ENCODE measurements at places on chromosomes 11 and 22. TPM values are rescaled to one million over a fixed set of nuclear protein-coding genes. Genes with fewer than 3 reads are reported as not detected.

DNA sequence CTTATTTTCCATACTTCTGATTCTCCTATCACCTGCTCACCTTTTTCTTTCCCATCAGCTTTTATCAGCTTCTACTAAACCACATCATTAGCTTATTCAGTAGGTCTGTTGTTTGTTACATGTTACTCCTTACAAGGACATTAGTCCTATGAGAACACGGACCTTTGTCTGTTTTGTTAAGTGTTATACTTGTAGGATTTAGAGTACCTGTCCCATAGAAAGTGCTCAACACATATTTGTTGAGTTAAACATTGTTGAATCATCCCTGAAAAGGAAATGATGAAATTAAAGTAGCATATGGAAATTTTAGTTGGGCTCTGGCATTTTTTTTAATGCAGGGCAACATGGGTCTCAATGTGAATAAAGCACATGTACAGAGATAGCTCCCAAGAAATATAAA, 222.1 kb upstream of the CARD18 start:
- H3K27me3 ChIP-seq, result no peaks in the 10 kb centered on the region
- no peaks in the 10 kb centered on the region for H3K4me1 ChIP-seq
- no peaks in the 10 kb centered on the region for H3K36me3 ChIP-seq
- no peak for DNase-seq
- H3K4me3 ChIP-seq, result no peak overlapping the region
- H3K27ac ChIP-seq, result no peak overlapping the region

- no peak overlapping the region for H3K4me3 ChIP-seq
- H3K36me3 ChIP-seq, result no peaks in the 10 kb centered on the region
- no peak overlapping the region for H3K27ac ChIP-seq
- peaks cover 5% of the 10 kb centered on the region for H3K4me1 ChIP-seq
- peaks cover 9% of the 10 kb centered on the region for H3K27me3 ChIP-seq
These were observed 3.7 kb downstream of the MIAT start for GRCh38 chr22:26660961-26661578.

Gene TUB
- 0.42 TPM for total RNA-seq

GRCh38 chr11:29300420-29300819, 716.4 kb downstream of the KCNA4 start:
- no peaks in the 10 kb centered on the region for H3K4me1 ChIP-seq
- no peak for DNase-seq
- H3K27ac ChIP-seq, result no peak overlapping the region
- no peaks in the 10 kb centered on the region for H3K36me3 ChIP-seq
- no peaks in the 10 kb centered on the region for H3K27me3 ChIP-seq
- no peak overlapping the region for H3K4me3 ChIP-seq

- H3K4me3 ChIP-seq, result no peak overlapping the region
- H3K27me3 ChIP-seq, result no peaks in the 10 kb centered on the region
- DNase-seq, result peak; percentile 28
- H3K4me1 ChIP-seq, result no peaks in the 10 kb centered on the region
- H3K27ac ChIP-seq, result peak overlapping the region; percentile 52
- H3K36me3 ChIP-seq, result no peaks in the 10 kb centered on the region
These were observed 25.6 kb downstream of the OR2AG2 start for GRCh38 chr11:6746086-6746618.

DNA sequence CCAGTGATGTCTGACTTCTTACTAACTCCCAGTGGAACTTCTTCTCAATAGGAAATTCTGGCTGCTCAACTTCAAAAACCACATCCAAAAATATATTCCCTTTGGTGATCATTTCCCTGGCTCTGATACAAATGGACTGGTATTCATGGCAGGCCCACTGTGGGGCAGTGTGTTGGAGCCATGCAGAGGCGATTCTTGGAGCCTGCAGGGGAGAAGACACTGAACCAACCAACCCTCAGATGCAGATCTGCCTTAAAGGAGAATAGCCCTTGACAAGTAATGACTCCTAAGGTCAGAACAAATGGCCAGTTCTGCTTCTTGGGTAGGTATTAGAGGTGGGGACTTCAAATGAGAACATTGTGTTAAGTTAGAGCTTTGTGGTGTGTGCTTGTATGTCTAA, 12.2 kb downstream of the OR4D9 start:
- H3K4me3 ChIP-seq, result no peak overlapping the region
- no peaks in the 10 kb centered on the region for H3K36me3 ChIP-seq
- no peaks in the 10 kb centered on the region for H3K27me3 ChIP-seq
- H3K4me1 ChIP-seq, result no peaks in the 10 kb centered on the region
- no peak overlapping the region for H3K27ac ChIP-seq

All from right lobe of liver (tissue), 6 donors.